MG63 (cell line): ENCODE measurements at places on chromosomes 5 and 9. TPM values are rescaled to one million over a fixed set of nuclear protein-coding genes. Genes with fewer than 3 reads are reported as not detected.

WNK2 gene
- total RNA-seq = 0.17 and 1.1 TPM in 2 replicates

- DNase-seq = peak; percentile 84
These were observed 30.3 kb downstream of the NDST1 start for GRCh38 chr5:150538007-150538917.

F2R gene
- 12.5 and 13.4 TPM in 2 replicates for total RNA-seq

DNA sequence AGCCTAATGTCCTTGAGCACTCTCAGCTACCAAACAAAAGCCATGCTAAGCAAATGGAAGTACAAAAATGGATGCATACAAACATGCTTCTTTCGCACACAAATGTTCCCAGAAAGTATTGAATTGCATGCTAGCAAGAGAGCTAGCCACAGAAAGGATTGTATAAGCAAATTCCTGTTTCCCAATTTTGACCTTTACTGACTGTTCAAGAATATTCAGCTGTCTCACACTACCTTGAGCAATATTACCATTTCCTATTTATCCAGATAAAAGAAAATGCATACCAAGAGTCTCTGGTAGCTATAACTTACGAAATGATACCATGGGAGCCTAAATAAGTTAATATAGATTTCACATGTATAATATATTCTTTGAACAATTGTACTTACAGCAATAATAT lies 264.6 kb downstream of the TMEM167A start:
- DNase-seq = no peak

DNA sequence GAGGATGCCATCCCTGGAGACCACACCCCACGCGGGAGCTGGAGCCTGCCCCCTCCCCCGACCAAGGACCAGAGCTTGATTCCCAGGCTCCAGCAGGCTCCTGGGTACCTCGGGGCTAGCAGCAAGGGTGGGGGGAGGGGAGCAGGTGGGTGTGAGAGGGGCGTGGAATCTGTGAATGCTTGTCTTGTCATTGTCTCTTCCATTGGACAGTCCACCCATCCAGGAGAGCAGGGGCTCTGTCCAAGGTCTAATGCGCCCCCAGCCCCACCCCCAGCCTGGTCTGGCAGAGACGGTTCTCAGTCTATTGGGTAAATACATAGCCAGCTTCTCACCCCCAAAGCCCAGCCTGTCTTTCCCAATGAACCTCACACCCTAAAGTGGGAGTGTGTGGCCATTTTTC lies 22.8 kb downstream of the URM1 start:
- DNase-seq = no peak

DNA sequence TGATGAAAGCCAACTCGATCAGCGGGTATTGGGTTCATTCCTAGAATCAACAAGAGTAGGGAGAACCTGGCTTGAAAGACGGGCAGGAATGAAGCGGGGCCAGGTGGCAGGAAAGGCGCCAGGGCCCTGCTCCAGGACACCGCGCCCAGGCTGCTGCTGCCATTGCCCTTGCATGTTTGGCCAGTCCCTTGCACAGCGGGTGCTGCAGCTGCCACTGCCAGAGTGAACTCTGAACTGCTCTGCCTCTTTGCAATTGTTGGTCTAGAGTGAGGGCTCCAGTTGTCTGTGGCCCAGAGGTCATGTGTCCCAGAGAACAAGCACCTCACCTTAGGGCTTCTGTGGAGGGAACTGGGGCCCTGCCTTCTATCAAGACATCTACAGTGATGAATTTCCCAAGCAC lies 24.0 kb upstream of the CARTPT start:
- DNase-seq = no peak

GADD45G gene
- total RNA-seq = 3.5 TPM in 1 of 2 replicates, not detected in the other

DNA sequence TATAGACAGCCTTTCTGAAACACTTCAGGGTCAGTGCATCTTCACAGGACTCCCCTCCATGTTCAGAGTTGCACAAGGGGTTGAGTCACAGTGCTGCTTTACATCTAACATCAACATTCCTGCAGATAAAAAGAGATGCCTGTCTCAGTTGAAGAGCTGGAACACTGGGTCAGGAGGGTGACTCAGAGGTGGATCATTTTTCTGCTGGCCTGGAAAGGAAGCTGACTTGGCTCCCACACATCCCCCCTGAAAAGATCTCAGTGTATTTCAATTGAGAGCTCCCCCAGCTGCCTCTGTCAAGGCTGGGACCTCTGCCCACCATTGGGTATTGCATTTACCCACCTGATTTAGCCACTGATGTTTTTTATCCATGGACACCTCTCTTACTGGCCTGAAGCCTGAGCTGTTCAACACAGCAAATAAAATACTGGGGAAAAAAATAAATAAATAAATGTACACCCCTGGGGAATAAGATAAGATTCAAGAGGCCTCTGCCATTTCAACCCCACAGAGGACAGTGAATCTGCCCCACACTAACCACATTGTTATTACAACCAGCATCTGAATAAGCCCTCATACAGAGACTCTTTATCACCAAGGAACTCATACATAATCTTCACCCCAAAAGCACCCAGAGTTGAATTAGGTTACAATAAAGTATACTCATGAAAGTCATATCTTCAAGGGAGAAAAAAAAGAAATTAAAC lies 716.4 kb downstream of the SEMA5A start:
- DNase-seq = peak; percentile 94

ZFAND5 gene
- 44.2 and 79.3 TPM in 2 replicates for total RNA-seq

SARDH gene
- 0.66 TPM in 1 of 2 replicates, not detected in the other for total RNA-seq

- DNase-seq = no peak
These were observed 13.3 kb downstream of the SLC25A46 start for GRCh38 chr5:110751902-110752762.

DNA sequence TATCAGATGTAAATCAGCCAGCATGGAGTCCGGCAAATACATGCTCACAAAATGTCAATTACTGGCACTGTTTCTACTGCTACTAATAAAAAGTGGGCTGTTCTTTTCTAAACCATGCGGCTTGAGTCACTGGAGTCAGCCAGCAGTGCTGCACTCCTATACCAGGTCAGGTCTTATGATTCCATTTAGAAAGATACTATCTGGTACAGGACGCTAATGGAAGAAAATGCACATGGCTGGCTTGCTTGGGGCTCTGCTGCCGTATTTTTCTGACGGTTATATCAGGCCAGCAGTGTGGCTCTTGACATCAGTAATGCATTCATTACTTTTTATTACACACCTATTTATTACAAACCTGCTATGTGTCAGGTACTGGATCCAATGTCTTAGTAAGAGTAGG lies 74.3 kb downstream of the NDFIP1 start:
- no peak for DNase-seq

DNA sequence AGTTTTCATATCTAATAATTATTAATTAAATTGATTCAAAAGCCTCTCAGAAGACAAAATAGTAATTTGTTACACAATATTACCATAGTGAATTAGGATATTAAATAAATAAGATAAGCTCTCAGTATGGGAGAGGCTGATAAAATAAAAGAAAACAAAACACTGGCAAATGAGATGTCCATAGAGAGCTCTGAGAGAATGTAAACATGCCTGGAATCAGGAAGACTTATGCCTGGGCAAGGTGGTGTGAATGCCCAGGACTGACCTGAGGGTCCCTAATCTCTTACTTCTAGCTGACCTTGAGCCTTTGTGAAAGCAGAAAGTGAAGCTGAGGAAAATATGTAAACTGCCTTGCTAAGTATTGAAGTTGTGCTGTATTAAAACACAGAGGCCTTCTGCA lies 616.5 kb downstream of the PTPRD start:
- no peak for DNase-seq

- no peak for DNase-seq
These were observed 38.3 kb downstream of the MAP3K1 start for GRCh38 chr5:56853698-56854097.

DNA sequence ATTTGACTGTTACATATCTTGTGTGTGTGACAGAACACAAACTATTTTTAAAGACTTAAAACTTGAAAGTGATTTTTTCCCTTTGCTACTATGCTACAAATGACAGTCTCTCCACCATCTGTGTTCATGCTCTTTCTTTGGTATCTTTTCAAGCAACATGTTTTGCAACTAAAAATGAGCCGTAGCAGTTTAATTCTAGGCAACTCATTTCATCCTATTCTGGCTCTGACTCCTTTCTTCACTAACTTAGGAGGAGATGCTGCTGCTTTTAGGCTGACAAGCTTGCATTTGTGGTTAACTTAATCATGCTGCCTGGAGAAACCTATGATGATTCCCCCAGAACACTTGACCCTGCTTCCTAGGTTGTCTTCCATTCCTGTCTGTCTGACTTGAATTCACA lies 100.6 kb downstream of the HACD4 start:
- DNase-seq = no peak
